Prostate gland (tissue), 2 donors: ENCODE measurements at places on chromosomes 7 and 10.

DNA sequence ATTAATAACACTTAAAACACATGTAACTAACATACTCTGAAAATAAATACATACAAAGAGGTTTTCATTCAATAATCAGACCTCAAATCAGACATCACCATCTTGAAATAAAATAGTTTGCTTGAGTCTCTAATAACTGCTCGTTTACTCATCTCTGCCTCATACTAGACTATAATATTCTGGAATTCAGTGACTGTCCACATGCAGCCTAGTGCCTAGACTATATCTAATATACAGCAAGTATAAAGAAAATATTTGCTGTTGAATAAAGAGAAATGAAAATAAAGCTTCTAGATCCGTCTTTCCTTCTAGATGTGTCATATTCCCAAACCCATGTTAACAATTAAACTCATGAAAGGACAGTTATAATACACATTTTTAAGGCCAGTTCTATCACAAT lies 236.3 kb upstream of the LRRN3 start:
- no peak overlapping the region for H3K4me3 ChIP-seq
- H3K4me1 ChIP-seq: no peaks in the 10 kb centered on the region
- H3K36me3 ChIP-seq: no peaks in the 10 kb centered on the region
- no peak overlapping the region for H3K27ac ChIP-seq
- H3K27me3 ChIP-seq: no peaks in the 10 kb centered on the region

DNA sequence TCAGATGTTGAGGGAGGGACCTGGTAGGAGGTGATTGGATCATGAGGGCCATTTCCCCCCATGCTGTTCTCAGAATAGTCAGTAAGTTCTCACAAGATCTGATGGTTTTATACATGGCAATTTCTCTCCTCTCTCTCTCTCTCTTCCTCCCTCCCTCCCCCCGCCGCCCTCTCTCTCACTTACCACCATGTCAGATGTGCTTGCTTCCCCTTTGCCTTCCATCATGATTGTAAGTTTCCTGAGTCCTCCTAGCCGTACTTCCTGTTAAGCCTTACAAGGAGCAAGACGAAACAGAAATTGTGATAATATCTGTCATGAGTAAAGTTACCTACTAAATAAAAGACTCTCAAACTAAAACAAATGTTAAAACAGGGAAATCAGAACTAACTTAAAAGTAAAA lies 19.9 kb upstream of the GPR141 start:
- no peaks in the 10 kb centered on the region for H3K36me3 ChIP-seq
- H3K27me3 ChIP-seq: no peaks in the 10 kb centered on the region
- H3K4me3 ChIP-seq: no peak overlapping the region

GRCh38 chr10:104935656-104936055 lies 294.6 kb downstream of the SORCS3 start:
- no peaks in the 10 kb centered on the region for H3K36me3 ChIP-seq
- DNase-seq: no peak
- H3K27me3 ChIP-seq: no peaks in the 10 kb centered on the region
- no peak overlapping the region for H3K27ac ChIP-seq

GRCh38 chr10:71657604-71658466 lies 61.7 kb downstream of the C10orf105 start:
- no peaks in the 10 kb centered on the region for H3K27me3 ChIP-seq
- H3K27ac ChIP-seq: no peak overlapping the region

GRCh38 chr7:148621563-148621962 lies 31.0 kb downstream of the C7orf33 start:
- H3K4me3 ChIP-seq: no peak overlapping the region
- H3K36me3 ChIP-seq: no peaks in the 10 kb centered on the region
- no peaks in the 10 kb centered on the region for H3K4me1 ChIP-seq
- DNase-seq: no peak
- no peak overlapping the region for H3K27ac ChIP-seq
- no peaks in the 10 kb centered on the region for H3K27me3 ChIP-seq

DNA sequence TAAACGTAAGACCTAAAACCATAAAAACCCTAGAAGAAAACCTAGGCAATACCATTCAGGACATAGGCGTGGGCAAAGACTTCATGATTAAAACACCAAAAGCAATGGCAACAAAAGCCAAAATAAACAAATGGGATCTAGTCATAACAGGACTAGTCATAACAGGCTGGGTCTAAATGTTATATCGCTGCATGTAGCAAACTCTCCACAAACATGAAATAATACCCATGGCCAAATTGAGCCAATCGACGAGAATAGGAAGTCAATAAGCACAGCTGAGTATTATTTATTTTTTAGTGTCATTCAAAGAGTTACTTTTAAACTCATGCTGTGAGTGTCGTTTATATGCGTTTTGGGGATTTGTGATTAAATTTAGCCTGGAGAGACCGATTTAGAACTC lies 225.1 kb downstream of the TFEC start:
- H3K4me1 ChIP-seq: no peaks in the 10 kb centered on the region
- H3K36me3 ChIP-seq: no peaks in the 10 kb centered on the region
- H3K27me3 ChIP-seq: no peaks in the 10 kb centered on the region
- DNase-seq: no peak

- H3K4me3 ChIP-seq: no peak overlapping the region
- no peak for DNase-seq
- no peaks in the 10 kb centered on the region for H3K36me3 ChIP-seq
- peaks cover 28% of the 10 kb centered on the region for H3K4me1 ChIP-seq
- peak overlapping the region; percentile 93 for H3K27ac ChIP-seq
Observed at GRCh38 chr10:131996466-131997365, 15.0 kb upstream of the BNIP3 start.

DNA sequence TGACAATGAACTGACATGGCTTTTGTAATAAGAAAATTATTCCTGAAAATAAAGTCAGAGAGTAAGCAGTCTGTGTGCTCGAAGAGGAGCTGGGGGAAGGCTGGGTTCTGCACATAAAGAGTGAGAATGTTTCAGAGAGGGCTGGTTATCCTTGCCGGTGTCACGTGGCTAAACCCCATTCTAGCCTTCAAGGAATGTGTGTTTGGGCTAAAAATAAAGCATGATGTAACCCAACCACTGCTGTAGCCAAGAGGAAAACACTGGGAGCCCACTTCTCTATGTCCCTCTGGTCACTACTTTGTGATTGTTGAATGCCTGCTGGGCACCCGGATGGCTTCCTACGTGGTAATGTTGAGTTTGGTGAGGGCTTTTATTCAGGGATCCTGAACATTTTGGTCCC lies 23.5 kb downstream of the WDFY4 start:
- no peak overlapping the region for H3K4me3 ChIP-seq
- H3K27ac ChIP-seq: no peak overlapping the region
- H3K27me3 ChIP-seq: no peaks in the 10 kb centered on the region
- no peak for DNase-seq

DNA sequence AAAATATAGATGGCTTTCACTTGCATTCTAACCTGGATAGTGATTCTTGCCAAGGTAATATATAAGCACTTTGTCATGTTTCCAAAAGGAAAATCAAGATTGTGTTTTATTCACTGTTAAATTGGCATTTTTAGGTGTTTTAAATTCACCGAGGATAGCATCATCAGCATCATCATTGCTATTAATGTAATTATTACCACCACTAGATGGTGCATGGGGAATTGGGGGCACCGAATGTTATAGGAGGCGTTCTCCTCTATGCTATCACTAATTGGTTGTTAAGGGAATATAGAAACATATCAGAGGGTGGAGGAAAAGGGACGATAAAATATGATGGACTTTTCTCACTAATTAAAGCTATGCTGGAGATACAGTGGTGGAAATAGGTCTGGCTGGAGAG lies 95.5 kb downstream of the CELF2 start:
- no peak overlapping the region for H3K4me3 ChIP-seq
- H3K4me1 ChIP-seq: no peaks in the 10 kb centered on the region
- no peaks in the 10 kb centered on the region for H3K27me3 ChIP-seq

DNA sequence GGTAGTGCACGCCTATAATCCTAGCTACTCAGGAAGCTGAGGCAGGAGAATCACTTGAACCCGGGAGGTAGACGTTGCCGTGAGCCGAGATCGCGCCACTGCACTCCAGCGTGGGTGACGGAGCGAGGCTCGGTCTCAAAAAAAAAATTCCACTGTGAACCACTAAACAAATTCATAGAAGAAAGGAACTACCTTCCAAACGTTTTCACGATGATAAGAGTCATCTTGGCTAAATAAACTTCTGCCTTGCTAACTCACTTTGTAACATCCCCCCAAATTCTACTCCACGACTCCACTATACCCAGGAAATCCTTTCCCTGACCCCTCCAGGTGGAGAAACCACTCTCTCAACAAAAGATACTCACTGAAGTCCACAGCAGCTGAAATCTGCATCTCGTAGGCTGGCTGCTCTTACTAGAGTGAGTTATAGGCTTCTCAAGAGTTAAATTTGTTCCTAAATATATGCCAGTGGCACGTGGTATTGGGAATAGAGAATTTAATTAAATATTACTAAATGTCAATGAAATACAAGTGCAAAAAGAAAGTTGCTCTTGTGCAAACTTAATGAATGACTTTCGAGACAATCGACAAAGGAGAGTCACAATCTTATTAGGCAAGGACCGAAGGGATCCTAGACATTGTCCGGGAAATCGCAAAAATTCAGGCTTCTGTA lies 1.6 kb upstream of the GTF2I start:
- no peaks in the 10 kb centered on the region for H3K27me3 ChIP-seq
- H3K4me3 ChIP-seq: peak overlapping the region; percentile 96
- H3K36me3 ChIP-seq: no peaks in the 10 kb centered on the region
- no peak for DNase-seq
- peak overlapping the region; percentile 98 for H3K27ac ChIP-seq
- no peaks in the 10 kb centered on the region for H3K4me1 ChIP-seq

DNA sequence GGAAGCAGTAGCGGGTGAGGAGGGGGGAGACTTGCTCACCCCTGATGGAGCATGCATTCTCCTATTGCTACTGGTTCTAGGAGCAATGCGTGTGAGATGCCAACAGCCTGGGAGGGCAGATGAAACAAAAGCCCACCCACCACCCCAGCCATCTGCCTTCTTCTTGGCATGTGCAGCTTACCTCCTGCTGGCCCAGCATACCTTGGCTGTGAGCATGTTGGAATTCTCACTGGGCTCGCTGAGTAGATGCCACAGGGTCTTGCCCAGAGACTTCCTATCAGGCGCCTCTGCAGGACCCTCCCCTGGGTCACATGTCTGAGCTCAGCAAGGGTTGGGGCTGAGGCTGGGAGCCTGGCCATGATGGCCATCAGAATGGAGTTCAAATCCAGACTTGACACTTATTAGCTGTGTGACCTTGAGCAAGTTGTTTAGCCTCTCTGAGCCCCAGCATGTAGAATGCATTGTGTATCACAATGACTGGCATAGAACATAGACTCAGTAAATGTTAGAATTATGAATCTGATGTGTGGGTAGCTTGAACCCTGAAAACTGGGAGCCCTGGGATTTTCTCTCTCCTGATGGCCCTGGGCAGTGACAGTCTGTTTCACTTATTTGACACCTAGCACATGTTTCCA lies 38.2 kb downstream of the CDH23 start:
- no peak overlapping the region for H3K4me3 ChIP-seq
- no peak for DNase-seq
- no peaks in the 10 kb centered on the region for H3K27me3 ChIP-seq
- H3K4me1 ChIP-seq: no peaks in the 10 kb centered on the region

- no peaks in the 10 kb centered on the region for H3K27me3 ChIP-seq
- no peak for DNase-seq
- H3K36me3 ChIP-seq: no peaks in the 10 kb centered on the region
- no peak overlapping the region for H3K4me3 ChIP-seq
- H3K27ac ChIP-seq: no peak overlapping the region
- H3K4me1 ChIP-seq: no peaks in the 10 kb centered on the region
Observed at GRCh38 chr10:60820093-60820754, 41.9 kb downstream of the CDK1 start.

DNA sequence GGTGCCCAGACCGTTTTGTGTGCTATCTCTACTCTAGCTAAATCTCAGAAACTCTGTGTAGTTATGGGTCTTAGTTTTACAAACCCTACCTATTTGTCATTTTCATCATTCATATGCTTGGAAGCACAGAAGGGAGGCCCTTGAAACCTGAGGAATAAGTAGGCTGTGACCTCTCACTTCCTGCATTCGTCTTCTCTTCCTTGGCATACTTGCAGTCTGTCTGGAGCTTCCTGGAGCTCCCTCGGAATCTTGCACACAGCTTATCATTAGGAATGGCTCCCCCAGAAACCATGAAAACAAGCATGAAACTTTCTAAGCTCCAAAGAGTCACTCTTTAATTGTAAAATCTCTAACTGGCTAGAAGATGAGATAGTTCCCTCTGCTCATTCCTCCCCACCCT lies 376.9 kb upstream of the MYO3A start:
- no peak for DNase-seq
- H3K27ac ChIP-seq: no peak overlapping the region
- H3K27me3 ChIP-seq: no peaks in the 10 kb centered on the region
- no peak overlapping the region for H3K4me3 ChIP-seq
- no peaks in the 10 kb centered on the region for H3K36me3 ChIP-seq

DNA sequence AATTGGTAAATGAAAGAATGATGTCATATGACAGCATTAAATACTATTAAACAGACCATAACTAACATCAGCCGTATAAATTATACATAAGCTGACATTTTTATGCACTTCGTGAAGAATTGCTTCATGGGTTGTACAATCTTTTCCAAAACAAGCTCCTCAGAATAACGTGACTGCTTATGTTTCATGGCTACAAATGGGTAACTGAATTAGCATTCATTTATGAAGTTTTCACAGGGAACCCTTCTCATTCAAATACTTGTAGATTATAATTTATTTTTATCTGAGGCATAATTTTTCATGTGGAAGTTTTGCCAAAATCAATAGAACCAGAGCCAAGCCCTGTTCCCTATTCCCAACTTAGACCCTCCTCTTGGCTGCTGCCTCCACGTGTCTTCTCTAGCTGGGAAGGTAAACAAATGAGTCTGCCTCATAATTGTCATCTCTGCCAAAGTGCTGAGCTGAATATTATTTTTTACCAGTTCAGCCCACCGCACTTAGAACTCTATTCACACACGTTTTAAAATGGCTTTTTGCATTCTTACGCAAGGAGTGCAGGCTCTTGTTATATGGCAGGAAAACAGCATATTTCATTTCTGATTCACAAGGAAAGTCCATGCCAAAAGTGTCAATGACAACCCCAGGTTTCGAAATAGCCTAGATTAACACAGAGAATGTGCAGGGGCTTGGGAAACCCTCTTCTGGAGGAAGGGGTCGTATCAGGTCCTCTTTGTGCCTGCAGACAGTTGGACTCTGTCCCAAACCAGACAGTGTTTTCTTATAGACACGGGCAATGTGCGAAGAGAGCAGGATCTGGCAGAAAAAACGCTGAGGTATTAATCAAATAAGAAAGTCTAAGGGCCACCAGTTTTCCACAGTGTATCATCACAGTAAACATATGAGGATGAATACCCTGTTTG lies 370.7 kb upstream of the MGMT start:
- H3K4me3 ChIP-seq: no peak overlapping the region
- DNase-seq: peak; percentile 40
- H3K4me1 ChIP-seq: no peaks in the 10 kb centered on the region

GRCh38 chr7:151126491-151127137 lies 40.3 kb downstream of the AGAP3 start:
- peaks cover 7% of the 10 kb centered on the region for H3K4me1 ChIP-seq
- H3K4me3 ChIP-seq: no peak overlapping the region
- H3K27ac ChIP-seq: no peak overlapping the region
- DNase-seq: no peak

- DNase-seq: no peak
- H3K36me3 ChIP-seq: no peaks in the 10 kb centered on the region
- H3K27ac ChIP-seq: no peak overlapping the region
Observed at GRCh38 chr7:78092331-78092730, 293.8 kb downstream of the PHTF2 start.
